Activated CD4-positive, alpha-beta T cell treated with anti-CD3 and anti-CD28 coated beads, Interleukin-2, amount 50 U/mL, for 1 hour (primary cell): ENCODE measurements at places on chromosomes 4 and X.

GRCh38 chr4:33381816-33382215, 2661.6 kb downstream of the PCDH7 start:
- no peak for DNase-seq

DNA sequence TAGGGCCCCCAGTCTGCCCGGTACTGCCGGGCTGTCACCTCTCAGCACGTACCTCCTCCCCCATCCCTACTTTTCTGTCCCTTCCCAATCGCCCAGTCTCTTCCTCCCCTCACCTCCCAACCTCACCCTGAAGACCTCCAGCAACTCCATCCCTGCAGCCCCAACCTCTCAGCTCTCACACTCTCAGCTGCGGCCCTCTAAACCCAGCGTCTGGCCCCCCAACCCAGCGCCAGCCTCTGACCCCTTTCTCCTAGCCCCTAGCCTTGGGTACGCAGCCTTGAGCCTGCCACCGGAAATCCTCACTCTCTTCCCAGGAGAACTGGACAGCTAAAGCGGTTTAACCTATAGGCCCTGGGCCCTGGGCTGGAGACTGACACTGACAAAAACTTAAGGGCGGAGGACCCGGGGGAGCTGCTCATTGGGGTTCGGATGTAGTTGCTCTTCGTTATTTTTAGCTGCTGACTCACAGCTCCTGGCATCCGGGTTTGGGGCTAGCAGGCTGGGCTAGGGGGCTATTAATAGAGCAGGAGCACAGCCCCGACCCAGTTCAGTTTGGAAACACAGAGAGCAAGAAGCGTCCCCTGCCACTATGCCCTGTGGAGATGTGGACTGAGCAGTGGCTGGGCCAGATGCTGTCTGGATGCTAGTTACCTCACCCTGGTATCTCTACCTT, 9.6 kb upstream of the DLG3 start:
- no peak for DNase-seq

DNA sequence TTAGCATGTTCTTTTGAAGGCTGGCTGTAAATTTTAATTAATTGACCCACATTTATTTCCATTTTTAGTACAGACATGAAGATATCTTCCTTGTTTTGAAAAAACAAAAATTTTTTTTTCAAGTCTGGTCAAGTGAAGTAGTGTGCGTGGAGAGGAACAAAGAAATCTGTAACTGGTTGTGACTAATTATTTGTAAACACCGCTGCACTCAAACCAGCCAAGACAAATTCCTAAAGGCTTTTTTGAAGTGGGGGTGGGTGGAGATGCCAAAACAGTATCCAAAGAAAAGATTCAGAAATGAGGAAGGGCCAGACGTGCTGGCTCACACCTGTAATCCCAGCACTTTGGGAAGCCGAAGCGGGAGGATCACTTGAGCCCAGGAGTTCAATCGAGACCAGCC, 88.3 kb downstream of the SHROOM2 start:
- DNase-seq, result no peak

DNA sequence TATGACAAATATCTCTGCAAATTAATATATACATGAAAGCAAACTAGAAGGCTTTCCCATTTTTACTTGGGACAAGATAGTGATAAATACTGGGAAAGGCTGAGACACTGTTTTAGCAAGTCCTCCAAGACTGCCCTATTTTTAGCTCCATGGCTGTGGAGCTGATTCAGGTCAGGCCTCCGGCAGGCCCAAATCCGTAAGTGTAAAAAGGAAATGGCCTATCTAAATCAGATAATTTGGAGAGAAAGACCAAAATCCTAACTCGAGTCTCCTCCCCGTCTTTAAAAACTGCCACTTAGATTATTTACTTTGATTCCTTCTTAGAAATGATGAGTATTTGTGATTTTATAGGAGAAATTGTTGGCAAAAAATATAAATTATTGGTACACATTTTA, 2.9 kb downstream of the OTUD4 start:
- DNase-seq, result no peak

DNA sequence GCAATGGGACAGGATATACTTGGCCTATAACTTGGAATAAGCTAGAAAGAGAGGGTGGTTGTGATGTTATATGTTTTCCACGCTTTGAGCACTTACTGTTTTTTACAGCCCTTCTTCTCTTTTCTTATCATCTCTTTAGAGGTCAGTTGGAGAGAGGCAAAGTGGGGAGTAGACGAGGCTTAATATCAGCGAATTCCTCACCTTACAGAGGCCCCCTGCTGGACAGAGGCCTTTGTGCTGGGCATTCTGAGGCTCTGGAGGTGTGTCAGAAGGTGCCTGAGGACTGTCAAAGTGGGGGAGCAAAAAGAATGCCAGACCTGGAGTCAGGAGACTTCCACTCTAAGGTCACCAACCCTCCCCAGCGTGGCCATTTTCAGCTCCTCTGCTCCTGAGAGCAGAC, 42.5 kb downstream of the MAMLD1 start:
- DNase-seq, result no peak

DNA sequence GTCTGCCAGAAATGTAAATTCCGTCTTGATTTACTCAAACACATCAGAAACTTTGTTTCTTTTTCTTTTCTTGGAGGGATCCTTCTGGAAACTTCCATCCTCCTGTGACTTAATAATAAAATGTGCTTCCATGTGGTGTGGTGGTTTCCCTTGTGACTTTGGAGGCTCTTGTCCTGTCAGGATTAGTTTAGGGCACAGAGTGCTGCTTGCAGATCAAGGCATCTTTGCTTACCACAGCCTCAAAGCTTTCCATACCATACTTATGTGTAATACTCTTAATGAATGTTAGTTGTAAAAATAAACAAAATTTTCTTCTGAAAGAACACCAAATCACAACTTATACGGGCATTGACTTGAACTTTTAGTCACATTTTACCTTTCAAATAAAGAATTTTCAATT, 27.4 kb downstream of the GBA3 start:
- no peak for DNase-seq

DNA sequence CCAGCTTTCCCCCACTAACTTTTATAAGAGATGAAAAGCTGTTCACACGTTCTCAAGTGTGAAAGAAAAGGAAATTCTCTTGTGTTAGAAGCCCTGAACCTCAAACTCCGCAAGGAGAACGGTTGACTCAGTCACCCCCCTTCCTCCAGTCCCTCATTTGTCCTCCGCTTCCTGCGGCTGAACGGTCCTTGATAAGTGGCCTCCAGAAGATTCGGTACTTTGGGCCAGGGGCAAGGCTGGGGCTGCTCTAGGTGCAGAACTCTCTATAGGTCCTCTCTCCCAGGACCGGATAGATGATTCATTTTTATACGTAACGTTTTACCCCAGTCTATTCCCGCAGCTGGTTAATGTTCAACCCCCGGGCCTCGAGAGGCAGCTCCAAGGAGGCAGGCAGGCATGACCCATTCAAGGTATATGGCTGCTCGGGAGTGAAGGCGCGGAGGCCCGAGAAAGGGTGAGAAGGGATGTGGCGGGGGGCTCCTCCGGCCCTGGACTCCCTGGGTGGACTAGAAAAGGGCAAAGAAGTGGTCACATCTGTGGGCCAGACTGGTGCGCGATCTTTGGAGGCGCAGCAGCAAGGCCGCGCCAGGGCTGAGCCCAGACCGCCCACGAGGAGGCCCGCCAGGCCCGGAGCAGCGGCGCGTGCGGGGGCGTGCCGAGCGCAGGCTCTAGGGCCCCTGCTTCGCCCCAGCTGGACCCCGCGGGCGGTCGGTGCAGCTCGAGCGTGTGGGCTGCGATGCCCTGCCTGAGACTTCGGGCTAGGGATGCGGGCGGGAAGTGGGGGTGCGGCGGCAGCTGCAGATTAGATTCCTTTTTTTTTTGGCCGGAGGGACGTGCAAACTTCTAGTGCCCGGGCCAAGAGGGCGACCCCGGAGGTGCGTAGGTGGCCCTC, 11.7 kb downstream of the PITX2 start:
- no peak for DNase-seq

- DNase-seq, result no peak
Measured at GRCh38 chr4:124431653-124432192, 280.8 kb downstream of the ANKRD50 start.

GRCh38 chrX:115560211-115560977, 580 bp upstream of the PLS3 start:
- DNase-seq, result no peak

DNA sequence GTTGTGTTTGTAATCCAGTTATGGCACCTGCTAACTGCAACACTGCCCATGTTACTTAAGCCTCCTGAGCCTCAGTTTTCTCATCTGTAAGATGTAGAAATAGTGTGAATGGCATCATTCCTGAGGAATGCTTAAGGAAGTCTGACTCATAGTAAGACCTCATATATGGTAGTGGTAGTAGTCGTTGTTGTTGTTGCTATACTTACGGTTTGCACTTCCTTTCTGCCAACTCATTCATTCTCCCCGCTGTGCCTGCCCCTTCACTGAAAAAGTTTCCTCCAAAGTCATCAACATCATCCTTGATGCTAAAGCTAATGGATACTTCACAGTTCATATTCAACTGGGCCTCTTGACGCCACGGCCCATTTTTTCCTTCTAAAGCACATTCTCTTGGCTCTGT, 54.2 kb upstream of the SPANXN3 start:
- no peak for DNase-seq

- no peak for DNase-seq
Measured at GRCh38 chrX:7638078-7638710, 204.8 kb upstream of the VCX start.

DNA sequence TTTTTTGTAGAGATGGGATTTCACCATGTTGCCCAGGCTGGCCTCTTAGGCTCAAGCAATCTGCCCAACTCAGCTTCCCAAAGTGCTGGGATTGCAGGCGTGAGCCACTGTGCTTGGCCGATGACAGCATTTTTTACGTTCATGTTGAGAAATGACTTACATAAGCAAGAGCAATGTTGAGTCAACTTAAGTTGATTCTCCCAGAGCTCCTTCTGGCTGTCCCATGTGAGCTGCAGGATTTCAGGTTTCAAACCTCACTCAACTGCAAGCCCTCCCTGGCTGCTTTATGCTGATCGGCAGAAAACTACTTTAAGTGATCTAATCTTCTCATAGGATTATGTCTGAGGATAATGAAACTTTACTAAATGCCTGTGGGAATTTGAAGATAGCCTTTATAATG, 86.8 kb downstream of the GC start:
- no peak for DNase-seq

DNA sequence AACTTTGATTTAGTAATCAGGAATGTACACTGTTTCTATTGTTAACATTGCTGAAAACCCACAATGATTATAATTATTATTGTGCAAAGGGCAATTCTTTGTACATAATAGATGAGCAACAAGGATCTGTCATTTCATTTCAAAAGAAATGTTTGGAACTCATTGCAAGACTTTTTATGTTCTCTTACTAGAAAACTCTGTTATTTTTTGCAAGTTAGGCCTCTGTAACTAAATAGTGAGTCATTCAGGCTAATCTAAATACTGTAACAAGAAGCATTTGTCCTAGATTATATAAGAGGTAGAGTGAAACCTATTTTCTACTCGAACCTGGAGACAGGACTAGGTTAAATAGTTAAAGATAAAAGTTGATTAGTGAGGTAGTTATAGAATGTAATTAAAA, 93.2 kb upstream of the FAM47B start:
- no peak for DNase-seq

GRCh38 chrX:21972721-21973120, 32.2 kb downstream of the SMS start:
- DNase-seq, result peak; percentile 37

DNA sequence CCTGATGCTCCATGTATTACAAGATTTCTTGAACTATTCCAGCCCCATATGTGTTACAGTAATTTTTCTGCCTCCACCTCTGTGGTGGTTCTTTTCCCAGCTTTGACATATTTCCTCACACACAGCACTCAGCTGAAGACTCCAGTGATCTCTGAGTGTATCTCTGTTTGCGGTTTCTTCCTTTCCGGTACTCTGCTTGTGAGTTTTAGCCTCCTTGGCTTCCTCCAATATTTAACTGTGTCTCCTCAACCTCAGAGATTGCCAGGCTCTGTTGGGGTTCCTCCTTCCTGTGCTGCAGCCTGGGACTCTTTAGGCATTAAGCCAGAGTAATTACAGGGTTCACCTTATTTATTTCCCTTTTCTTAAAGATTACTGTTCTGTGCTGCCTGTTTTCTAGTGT, 73.2 kb downstream of the NFKB1 start:
- no peak for DNase-seq

DNA sequence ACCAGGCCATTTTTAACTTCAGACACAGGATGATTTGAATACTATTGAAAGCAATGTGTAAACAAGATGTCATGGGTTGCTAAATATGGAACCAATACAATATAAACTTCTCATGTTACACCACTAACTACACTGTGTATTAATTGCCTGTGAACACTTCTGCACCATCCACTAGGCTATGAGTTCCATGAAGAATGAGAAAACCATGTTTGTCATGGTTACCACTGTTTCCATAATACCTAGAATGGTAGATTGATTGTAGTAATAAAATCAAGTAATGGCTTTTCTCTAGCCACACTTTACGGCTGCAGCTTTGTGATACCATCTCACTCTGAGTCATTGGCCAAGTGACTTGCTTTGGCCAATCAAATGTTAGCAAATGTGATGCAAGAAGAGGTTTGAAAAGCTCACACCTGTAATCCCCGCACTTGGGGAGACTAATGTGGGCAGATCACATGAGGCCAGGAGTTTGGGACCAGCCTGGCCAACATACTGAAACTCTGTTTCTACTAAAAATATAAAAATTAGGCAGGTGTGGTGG, 19.9 kb upstream of the CYBB start:
- no peak for DNase-seq

DNA sequence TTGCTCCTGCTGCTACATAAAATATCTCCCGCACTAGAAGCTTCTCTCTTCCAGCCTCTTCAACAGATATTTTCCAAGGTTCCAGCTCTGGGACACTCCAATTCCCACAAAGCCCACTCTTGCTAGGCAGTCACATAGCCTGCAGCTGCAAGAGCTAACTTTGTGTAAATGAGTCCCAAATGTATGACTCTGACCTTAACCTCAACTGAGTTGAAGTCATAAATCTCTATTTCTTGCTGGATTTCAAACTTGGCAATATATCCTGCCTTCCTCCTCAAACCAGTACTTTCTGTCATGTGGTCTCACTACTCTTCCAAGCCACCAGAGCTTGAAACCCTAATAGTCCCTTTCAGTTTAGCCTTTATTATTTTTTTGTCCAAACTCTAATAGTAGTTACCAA, 315.4 kb upstream of the GRIA3 start:
- DNase-seq, result no peak
